Stimulated activated CD8-positive, alpha-beta memory T cell treated with anti-CD3 and anti-CD28 coated beads, Interleukin-4, amount 100 ng/mL, for 4 hours (primary cell): ENCODE measurements at places on chromosomes 13 and 19.

GRCh38 chr13:109200556-109200955 is 571.1 kb downstream of the MYO16 start:
- no peak for DNase-seq

- DNase-seq = no peak
Observed at GRCh38 chr19:55146078-55146704, 2.8 kb downstream of the TNNT1 start.

DNA sequence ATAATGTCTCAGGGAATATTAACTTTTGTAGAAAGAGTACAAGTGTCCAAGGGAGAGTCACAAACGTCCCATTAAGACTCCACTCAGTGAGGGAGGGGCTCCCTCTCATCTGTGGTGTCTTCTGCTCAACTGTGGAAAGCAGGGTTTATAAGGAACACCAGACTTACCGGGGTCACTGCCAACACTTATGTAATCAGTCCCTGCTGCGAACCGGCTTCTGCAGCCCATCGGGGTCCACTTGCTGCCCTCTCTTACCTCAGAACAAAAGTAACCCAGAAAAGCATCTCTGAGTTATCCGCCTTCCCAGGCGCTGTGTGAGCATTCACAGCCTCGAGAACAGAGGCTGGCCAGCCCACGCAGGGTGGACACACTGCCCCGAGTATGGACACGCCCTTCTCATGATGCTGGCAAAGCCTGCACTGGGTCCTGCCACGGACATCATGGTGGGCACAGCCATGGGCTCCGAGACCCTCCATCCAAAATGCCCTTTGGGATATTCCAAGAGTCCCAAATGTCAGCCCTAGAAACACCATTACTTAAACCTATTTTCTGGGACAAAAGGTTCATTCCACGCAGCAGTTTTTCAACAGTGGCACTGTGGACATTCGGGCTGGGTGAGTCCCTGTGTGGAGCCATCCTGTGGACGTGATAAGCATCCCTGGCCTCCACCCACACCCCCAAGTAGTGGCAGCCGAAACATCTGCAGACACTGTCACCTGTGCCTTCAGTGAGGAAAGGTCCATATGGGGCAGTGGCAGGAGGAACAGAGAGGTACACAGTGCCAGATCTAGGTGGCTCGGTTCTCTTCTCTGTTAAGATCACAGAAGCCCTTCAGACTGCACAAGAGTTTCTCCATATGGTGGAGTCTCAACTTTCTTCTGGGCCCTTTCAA is 63.9 kb downstream of the STK24 start:
- DNase-seq = no peak

DNA sequence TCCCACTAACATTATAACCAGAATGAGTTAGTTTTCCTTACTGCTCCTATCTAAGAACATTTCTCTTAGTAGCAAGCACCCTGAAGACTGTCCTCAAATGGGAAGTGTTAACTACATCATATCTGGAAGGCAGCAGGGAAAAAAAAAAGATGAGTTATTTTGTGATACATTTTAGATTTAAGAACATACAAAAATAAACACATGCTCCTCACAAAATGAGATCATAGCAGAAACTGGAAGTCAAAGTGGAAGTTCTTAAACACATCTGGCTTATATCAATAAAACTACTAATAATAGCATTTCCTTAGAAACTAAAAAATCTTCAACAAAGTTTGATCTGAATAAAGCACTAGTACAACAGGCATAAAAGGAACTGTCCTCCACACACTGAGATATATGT is 70.4 kb downstream of the SLITRK6 start:
- DNase-seq = no peak

- no peak for DNase-seq
Observed at GRCh38 chr13:65860306-65860705, 1369.8 kb downstream of the PCDH9 start.

GRCh38 chr19:45780448-45781213 is 1.7 kb downstream of the DMPK start:
- DNase-seq = no peak

DNA sequence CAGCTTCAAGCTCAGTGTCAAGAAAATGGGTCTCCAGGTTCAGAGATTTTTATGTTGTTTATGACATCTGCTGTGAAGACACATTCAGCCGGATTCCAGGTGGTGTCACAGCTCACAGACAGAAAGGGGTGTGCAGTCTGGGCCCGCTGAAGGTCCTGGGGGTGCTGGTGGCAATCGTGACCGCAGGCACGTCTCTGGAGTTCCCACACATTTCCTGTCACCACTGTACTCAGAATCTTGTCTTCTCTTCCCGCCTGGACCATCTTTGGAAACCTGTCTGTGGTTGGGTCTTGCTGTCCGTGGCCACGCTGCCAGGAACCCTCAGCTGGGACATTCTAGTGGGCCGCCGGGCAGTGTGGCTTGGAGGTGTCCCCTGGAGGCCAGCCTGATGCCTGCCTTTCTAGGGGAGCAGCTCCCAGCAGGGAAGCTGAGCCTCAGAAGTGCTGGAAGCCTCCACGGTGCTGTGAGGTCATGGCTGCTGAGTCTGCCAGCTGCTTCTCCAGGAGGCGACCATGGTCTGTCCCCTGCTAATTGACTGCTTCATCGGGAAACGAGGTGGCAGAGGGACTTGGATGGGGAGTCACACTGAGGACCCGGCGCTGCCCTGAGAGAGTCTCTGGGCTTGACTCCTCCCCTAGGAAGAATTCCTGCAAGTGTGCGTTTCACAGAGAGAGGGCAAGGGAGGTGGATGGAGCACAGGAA is 3.7 kb downstream of the TEX29 start:
- DNase-seq = no peak

- DNase-seq = no peak
Observed at GRCh38 chr19:13095393-13095784, 7.3 kb downstream of the LYL1 start.

GRCh38 chr13:40388617-40389016 is 277.8 kb downstream of the FOXO1 start:
- DNase-seq = peak; percentile 57

GRCh38 chr13:78443839-78444238 is 159.5 kb downstream of the POU4F1 start:
- DNase-seq = no peak
